Panc1 (cell line): ENCODE measurements at places on chromosomes 16 and 17. TPM values are rescaled to one million over a fixed set of nuclear protein-coding genes. Genes with fewer than 3 reads are reported as not detected.

DNA sequence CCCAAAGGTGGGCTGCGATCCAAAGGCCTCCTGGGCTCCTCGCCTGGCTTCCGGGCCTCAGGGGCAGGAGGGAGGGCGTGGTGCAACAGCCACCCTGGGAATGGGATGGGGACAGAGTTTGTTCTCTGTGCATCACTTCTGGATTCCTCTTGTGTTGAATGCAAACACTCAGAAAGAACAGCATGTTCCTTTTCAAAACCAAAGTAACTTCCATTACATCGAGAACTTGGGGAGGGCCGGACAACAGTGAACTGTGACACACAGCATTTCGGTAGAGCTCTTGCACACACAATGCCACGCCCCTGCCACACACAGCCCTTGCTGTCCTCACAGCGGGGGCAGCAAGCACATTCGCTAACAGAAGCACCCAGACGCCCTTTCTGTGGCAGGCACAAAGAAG is 36.1 kb upstream of the FASN start:
- no peak for DNase-seq
- H3K4me3 ChIP-seq: no peak overlapping the region
- no peak overlapping the region for H3K27ac ChIP-seq
- H3K27me3 ChIP-seq: no peaks in the 10 kb centered on the region

DNA sequence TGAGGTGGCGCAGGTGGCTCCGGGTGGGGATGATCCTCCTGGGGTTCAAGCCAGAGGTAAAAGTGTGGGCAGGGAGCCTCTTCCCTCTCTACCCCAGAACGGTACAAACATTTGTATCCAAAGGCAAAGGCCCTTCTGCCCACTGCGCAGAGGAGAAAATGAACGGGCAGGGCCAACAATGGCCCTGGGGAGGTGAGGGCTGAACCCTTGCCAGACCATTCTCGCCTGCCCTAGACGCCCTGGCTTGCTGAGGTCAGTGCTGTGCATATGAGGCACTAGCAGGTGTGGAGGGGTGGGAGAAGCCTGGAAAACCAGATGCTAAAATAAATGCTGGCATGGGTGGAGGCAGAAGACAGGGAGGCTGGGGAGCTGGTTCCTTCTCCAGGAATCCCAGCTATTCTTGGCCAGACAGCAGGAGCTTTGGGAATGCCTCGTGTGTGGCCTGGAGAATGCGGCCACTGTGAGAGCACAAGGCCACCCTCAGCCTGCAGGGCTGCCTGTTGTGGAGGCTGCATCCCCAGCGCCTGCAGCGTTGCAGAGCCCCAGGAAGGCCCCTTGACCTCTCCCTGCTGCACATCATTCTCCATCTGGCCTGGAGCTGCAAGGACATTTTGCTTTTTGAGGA is 4.5 kb downstream of the C17orf50 start:
- H3K4me3 ChIP-seq: no peak overlapping the region
- peaks cover 3% of the 10 kb centered on the region; the same call in 1 of the 2 replicates for H3K27me3 ChIP-seq
- H3K36me3 ChIP-seq: no peaks in the 10 kb centered on the region
- no peak overlapping the region for H3K27ac ChIP-seq
- H3K4me1 ChIP-seq: peaks cover 4% of the 10 kb centered on the region; the same call in 1 of the 2 replicates

DNA sequence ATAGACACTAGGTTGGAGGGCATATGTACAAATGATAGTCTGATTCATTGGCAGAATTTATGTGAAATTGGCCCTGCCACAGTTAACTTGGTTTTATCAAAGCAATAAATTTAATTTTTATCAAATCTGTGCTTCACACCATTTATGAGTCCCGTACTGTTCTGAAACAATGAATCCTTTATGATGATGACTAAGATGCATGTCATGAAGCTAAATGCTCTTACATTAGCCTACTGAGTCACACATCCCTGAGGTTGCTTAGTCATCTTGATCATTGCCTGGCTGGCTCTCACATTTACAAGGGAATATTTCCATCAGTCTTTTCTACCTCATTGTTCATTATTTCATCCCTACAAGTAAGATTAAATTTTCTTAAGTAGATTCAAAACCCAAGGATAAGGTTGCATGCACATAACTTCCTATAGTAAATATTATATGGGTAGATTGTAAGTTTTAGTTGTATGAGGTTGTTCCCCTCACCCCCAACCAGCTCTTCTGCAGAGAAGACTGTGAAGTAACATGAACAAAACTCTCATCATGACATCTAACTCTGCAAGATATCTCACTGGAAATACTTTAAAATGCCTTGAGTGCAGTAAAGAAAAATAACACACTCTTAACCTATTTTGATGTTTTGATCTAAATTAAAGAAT is 170.7 kb downstream of the CYB561 start:
- no peak overlapping the region for H3K4me3 ChIP-seq
- peaks cover 26% of the 10 kb centered on the region for H3K4me1 ChIP-seq
- H3K27me3 ChIP-seq: no peaks in the 10 kb centered on the region
- H3K27ac ChIP-seq: peak overlapping the region; percentile 88
- no peaks in the 10 kb centered on the region for H3K36me3 ChIP-seq

HEATR9 gene
- not detected for total RNA-seq

GRCh38 chr17:82881900-82882714 is 42.3 kb upstream of the ZNF750 start:
- H3K4me3 ChIP-seq: no peak overlapping the region
- H3K27me3 ChIP-seq: no peaks in the 10 kb centered on the region
- no peak overlapping the region for H3K27ac ChIP-seq
- peaks cover 18% of the 10 kb centered on the region for H3K4me1 ChIP-seq
- H3K36me3 ChIP-seq: no peaks in the 10 kb centered on the region; the same call in 1 of the 2 replicates
- no peak for DNase-seq

PMP22 gene
- total RNA-seq: 6.0 TPM
